Activated T-helper 2 cell treated with anti-CD3 and anti-CD28 coated beads, Interferon-gamma antibody, Interleukin-2, Interleukin-4, amounts not matched to agents 10 μg/mL and 5 μg/mL and 100 μg/mL, durations not matched to agents 14 hours and 24 hours and 36 hours (primary cell): ENCODE measurements at places on chromosomes 2 and 18.
A peak's percentile ranks its signal among the peaks of the same experiment; 100 is the strongest.

- no peak for DNase-seq
Measured at GRCh38 chr2:29195796-29196195, 80.6 kb downstream of the CLIP4 start.

DNA sequence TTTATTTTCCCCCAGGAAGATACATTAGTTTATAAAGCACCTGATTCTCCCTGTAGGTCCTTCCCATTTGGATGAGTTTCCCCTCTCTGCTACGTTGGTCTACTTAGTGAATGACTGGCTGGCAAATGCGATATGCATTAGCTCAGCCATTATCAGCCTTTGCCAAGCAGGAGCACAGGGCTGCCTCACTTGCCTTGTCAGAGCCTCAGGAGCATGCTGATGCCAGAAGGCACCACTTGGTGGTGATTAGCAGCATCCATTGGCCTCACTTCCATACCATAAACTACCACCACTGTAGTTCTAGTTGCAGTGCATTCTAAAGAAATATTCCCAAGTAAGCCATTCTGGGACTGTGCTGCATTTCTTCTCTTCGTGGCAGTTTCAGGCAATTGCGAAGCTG is 442.8 kb upstream of the CHST9 start:
- no peak for DNase-seq

GRCh38 chr2:2014251-2014771 is 270.0 kb upstream of the PXDN start:
- no peak for DNase-seq

- peak; percentile 54 for DNase-seq
Measured at GRCh38 chr2:7097353-7097895, 180.2 kb downstream of the RNF144A start.

GRCh38 chr2:71748227-71748626 is 294.9 kb downstream of the DYSF start:
- no peak for DNase-seq

DNA sequence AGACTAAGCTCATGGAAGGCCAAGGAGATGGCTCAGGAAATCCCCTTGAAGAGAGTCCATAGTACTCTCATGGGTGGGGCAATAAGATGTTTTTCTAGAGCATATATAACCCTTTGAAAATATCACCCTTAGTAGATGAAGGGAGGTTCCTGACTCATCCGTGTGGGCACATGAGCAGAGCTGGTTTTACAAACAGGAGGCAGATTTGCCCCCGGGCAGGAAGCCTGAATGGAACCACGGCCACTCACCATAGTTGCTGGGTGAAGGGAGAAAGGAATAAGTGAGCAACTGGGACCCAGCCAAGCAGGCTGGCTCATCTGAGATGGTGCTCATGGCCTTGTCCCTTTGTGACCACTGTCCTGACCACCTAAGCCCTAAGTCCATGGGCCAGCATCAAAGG is 29.0 kb upstream of the MAPRE3 start:
- no peak for DNase-seq

DNA sequence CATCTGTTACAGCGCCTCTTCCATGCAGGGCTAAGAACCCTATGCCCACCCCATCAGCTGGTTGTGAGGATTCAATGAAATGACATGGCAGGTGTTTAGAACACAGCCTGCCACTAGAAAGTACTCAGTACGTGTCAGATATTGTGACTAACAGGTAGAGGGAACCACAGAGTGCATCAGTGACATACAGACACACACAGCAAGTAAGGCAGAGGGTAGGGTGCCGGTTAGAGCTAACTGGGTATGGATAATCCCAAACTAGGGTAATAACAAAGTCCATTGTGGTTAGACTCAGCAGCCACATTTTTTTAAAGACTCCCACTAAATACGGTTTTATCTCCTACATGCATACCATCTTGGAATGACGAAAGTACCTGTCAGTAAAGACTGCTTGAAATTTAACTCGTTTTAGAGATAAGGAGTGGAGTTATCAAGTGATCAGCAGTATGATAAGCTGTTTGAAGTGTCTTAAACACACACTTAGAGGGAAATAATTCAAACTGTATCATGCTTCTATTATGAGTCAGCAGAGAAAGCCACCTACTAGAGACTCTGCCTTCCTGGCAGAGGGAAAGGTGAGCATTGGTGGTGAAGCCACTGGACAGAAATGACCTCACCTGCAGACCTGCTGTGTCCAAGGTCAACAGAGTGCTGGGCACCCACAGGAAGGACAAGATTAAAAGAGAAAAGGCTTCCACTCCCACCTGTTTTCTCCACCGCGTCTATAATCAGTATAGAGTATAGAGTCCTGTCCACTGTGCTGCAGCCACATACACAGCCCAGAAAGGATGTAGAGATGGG is 20.6 kb downstream of the MPPE1 start:
- no peak for DNase-seq

DNA sequence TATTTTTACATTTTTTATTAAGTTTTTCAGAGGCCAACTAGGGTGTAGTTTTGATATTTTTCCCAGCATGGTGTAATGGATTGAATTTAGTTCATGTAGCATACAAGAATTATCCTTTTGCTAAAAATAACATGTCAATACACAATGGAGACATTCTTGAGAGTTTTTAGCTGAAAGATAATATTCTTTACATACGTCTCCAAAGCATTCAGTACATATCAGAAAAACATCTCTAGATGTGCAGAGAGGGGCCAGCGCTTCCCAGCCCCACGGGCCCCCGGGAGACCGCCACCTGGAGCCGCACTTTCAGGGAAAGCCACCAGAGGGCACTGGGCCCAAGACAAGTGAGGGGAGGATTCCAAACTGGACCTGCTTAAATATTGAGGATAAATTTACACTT is 499.4 kb downstream of the GALR1 start:
- no peak for DNase-seq

DNA sequence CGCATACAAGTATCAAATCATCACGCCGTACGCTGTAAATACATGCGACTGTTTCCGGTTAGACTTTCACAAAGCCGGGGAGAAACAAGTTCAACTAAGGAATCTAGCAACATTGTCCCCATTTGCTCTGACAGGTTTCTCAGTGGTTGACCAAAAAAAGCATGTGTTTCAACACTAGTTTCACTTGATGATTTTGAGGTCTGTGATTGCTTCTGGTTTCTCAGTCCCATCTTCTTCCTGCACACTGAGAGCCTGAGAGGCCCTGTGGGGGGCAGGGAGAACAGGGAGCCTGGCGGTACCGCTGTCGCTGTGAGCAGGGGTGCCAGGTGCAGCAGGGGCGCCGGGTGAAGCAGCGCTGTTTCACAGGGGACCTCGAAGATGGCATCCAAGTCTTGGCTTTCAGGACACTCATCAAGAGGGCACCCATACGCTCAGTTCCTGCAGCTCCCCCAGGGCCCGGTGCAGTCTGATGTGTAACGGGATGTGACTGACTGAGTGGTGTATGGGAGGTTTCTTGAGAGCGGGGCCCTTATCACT is 270.9 kb downstream of the TWIST2 start:
- DNase-seq: no peak

GRCh38 chr2:158394453-158394852 is 62.1 kb downstream of the CCDC148 start:
- no peak for DNase-seq
